ENCODE measurements at places on chromosomes 6 and 20.

DNA sequence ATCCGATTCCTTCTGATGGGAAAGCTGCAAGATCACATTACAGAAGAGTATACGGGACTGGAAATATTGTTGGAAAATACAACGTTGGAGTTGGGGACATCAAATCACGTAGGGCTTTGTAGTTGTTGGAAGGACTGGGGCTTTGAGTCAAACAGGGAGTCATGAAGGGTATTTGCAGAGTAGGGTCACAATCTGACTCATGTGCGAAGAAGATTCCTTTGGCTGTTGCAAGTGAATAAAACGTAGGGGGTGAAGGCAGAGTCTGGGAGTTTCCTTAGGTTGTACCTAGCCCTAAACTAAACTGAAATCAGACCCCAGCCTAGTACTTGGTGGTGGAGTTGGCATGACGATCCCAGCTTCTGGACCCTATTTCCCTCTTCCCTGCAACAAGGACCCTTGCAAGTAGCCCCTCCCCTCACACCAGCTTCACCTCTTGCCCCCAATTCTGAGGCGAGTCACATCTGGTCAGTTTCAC, 32.3 kb downstream of the SNX5 start:
- no peak for DNase-seq

GRCh38 chr6:139369568-139370282, 4.7 kb downstream of the CITED2 start:
- peak; percentile 61 for DNase-seq

DNA sequence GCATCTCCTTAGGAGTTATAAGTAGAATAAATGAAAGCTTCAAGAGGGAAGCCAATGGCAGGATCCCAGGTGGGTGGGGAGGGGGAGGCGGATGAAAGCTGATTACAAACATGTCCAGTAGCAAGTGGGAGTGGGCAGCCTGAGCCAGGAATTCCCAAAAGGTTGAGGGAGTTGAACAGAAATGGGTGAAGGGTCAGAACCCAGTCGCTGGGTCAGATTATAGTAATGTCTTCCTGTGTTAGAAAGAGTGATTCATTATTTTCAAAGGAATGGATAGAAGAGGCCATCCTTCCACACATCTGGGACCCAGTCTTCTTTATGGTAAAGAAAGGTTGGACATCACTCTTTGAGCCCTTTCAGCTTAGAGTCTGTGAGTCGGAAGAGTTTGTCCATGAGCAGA, 41.0 kb upstream of the FAM50B start:
- no peak for DNase-seq

DNA sequence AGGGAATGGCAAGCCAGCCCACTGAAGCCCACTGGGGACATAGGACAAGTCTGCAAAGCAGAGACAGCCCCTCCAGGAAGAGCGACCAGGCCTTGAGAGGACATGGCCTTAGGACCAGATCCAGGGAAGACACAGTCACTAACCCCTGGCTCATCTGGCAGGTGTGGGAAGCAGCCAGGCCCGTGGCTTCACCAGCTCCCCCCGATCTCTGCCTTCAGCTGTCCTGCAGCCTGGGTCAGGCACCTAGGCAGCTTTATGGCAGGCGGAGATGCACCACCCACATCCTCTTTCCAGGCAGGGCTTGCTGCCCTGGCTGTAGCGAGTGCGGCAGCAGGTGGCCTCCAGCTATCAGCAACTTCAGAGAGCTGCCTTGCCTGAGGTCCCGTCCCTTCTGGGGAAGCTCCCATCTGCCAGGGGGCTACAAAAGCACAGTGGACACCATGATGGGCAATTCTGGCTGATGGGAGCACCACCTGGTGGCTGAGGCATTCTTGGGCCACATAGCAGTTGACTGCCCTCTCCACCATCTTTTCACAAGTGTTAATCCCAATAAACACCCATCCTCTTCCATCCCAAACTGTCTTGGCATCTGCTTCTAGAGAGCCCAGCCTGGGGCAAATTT, 85.8 kb downstream of the DZANK1 start:
- no peak for DNase-seq

DNA sequence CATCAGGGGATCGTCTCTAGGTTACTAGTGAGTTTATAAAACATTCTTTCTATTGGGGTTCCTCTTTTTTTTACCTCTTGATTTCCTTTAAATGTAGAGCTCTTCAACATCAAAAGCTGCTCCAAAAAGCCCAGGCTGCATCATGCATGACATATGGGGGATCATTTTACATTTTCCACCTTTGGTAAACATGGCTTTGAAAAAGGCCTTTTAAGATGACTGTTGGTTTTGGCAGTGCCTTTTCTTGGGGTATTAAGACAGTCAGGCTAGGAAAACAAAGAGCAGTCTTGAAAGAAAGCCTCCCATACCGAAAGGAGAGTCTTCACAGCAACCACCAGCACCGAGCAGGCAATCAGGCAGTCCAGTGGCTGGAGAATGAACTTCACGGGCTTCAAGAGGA, 73.2 kb downstream of the NPEPL1 start:
- no peak for DNase-seq
